ENCODE measurements at places on chromosomes 4 and X.

DNA sequence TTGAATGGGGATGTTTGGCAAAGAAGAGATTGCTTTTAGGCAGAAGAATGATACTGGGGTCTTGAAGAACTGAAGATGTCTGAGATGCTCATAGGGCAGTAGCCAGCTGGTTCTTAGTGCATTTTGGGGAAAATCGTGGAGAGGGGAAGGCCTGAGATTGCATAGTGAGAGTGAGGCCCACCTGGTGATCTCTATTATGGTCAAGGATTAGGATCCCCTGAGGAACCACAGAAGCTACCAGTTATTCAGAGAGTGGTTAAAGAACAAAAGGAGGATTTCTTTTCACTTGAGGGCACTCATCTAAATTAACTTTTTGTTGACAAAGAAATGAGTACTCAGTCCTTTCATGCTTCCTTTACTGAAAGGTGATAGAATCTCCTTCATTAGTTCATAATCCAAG is 271.3 kb upstream of the HAND2 start:
- no peak for DNase-seq

GRCh38 chr4:81905971-81906370 is 434.3 kb upstream of the RASGEF1B start:
- no peak for DNase-seq

DNA sequence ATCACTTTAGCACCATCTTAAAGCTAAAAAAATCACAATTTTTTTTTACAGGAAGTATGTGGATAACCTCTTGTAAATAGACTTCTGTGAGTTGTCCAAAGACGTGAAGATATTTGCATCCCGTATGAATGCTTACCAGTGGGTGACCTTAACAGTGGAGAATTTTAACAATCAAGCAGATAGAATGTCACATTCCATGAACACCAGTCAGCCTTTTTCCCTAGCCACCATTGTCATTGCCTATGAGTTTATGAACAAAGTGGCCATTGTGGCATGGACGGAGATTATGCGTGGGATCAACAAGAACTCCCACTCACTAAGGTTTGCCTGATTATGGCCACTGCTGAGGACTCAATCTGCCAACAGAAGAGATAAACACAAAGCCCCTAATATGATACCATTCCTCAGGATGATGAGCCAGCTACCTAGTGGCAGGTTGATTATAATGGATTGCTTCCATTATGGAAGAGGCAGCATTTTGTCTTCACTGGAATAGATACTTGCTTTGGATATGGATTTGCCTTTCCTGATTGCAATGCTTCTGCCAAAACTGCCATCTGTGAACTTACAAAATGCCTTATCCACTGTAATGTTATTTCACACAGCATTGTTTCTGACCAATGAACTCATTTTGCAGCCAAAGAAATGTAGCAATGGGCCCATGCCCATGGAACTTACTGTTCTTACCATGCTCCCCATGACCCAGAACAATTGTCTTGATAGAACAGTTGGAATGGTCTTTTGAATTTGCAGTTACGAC is 830.9 kb upstream of the NDST4 start:
- DNase-seq: no peak

- no peak for DNase-seq
Measured at GRCh38 chr4:54561940-54562339, 95.8 kb upstream of the KIT start.

GRCh38 chrX:48715072-48715471 is 18.5 kb downstream of the SUV39H1 start:
- no peak for DNase-seq

GRCh38 chrX:154654372-154654771 is 993 bp upstream of the CTAG2 start:
- DNase-seq: no peak

DNA sequence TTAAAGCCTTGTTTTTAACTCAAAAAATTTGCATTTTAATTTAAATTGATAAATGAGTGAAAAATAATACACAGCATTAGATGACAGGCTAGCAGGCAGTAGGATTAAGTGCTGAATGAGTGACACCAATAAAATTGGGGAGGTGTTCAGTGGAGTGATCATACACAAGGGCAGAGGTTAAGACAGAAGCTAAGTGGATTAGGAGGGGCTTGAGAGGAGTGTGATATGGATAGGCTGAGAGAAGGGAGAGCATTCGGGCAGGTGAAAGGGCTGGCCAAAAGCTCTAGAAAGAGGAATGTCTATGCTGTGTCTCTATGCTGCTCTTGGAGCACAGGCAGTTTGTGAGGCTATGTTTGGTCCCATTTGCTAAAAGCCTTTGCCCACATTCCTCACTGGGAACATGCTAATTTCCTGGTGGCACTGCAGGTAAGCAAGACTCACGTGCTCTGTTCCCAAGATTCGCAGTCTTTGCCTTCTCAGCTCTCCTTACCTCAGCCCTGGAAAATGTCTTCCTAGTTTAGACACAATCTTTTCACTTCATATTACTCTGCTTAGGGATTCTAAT is 52.8 kb upstream of the CCSER1 start:
- no peak for DNase-seq

DNA sequence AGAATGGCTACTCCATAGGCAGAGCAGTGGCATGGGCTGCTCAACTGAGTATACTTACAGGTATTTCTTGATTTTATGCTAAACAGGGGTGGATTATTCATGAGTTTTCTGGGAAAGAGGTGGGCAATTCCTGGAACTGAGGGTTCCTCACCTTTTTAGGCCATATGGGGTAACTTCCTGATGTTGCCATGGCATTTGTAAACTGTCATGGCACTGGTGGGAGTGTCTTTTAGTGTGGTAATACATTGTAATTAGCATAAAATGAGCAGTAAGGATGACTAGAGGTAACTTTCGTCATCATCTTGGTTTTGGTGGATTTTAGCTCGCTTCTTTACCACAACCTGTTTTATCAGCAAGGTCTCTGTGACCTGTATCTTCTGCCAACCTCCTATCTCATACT is 48.2 kb upstream of the HPSE start:
- DNase-seq: no peak

DNA sequence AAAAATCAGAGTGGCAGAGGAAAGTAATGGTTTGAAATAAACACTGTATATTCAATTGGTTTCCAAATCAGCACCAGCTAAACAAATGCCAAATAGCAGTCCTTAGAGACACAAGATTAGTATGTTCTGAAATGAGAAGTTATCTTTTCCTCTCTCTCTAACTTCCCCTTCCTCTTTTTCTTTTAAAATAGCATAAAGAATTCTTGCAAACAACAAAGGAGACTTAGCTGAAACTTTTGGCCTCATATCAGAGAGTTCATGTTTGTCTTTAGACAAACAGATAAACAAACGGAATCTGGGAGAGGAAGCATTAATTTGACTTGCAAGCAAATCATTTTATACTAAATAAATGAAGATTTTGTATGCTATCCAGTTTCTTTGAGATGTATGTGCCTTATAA is 399.0 kb downstream of the GBA3 start:
- DNase-seq: no peak

DNA sequence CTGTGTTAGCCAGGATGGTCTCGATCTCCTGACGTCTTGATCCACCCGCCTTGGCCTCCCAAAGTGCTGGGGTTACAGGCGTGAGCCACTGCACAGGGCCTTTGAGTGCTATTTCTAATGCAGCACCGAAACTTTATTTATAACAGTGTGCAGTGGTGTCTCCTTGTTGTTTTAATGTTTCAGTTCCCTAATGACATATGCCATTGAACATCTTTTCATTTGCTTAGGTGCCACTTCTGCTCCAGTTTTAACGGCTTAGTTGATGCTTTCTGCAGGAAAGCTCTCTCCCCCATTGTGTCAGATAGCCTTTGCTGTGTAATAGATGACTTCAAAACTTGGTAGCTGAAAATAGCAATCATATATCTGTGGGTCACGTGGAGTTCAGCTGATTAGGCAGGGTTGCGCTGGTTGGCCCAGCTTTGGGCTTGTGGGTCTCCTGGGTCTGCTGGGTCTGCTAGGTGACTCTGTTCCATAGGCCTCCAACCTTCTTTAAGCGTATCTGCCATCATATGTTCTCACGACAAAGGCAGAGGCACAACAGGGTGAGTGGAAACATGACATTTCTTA is 76.4 kb upstream of the SHISA3 start:
- DNase-seq: no peak

DNA sequence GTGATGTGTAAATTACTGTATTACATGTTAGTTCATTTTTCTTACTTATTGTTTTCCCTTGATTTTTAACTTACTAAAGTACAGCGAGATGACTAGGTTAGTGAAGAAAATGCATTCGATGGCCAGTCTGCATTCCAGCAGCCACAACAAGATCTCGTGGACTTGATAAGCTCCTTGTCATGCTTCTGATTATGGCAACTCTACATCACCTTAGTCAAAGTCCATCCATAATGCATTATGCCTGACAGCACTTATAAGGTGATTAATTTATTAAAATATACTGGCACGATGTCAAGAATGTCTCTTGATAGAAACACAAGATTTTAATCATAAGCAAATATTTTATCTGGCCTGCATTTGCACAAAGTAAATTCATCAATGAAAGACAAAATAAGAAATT is 109.9 kb upstream of the NAP1L5 start:
- no peak for DNase-seq

DNA sequence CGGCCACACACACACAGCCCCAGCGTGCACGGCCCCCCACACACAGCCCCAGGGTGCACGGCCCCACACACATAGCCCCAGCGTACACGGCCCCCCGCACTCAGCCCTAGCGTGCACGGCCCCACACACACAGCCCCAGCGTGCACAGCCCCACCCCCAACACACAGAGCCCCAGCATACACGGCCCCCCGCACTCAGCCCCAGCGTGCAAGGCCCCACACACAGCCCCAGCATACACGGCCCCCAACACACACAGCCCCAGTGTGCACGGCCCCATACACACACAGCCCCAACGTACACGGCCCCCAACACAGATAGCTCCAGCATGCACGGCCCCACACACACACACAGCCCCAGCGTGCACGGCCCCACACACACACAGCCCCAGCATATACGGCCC is 17.6 kb downstream of the GAK start:
- no peak for DNase-seq

DNA sequence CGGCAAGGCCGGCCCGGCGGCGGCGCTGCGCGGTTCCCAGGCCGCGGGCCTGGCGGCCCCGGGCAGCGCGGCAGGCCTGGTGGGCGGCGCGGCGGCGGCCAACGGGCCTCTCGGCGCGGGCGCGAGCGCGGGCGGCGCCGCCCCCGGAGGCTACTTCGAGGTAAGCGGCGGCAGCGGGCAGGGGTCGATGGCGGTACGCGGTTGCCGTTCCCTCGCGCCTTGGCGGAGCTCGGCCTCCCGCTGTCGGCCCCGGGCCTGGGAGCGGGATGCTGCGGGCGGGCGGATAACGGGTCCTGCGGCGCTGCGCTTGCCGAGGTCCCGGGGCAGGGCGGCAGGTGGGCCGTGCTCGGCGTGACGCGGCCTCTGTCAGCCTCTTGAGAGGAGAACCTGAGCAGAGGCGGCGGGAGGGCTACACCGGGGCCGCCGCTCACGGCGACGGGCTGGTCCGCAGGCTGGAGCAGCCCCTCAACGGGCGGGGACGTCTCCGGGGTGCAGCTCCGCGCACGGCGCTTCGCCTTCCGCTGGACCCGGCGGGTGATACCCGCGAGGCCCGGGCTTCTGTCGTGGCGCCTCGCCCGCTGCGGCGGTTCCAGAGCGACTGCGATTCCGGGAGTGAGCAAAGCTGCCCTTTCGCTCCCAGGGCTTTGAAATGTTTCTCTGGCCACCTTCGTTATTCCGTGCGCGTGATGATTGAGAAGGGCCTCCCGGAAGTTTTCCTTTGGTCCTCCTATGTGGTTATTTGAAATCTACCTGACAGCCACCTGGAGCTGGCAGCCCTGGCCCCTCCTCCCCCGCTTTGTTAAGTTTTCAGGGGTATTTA is 774 bp downstream of the FAM193A start:
- DNase-seq: no peak

- no peak for DNase-seq
Measured at GRCh38 chr4:61374447-61374891, 174.3 kb downstream of the ADGRL3 start.

DNA sequence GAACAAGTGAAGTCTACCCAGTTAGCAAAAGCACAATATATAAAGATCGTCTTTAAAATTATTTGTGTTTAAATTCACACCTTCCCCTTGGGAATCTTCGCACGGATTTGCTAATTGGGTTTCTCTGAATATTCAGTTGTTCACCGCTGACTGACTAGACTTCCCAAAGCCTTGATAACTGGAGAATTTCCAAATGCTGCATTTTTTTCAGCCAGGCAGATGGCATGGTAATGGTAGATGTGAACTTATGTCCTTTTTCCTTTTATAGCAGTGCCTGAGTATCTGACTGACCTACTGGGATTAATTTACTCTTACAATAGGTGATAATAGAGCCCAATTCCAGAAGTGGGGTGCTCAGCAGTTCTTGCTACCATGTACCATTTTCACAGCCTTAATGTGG is 548.1 kb downstream of the PACRGL start:
- DNase-seq: no peak

- DNase-seq: no peak
Measured at GRCh38 chrX:34638116-34638515, 19.0 kb downstream of the TMEM47 start.

GRCh38 chr4:125808570-125808969 is 493.8 kb downstream of the FAT4 start:
- DNase-seq: no peak

- DNase-seq: no peak
Measured at GRCh38 chrX:150475461-150475860, 93.0 kb upstream of the MTM1 start.

DNA sequence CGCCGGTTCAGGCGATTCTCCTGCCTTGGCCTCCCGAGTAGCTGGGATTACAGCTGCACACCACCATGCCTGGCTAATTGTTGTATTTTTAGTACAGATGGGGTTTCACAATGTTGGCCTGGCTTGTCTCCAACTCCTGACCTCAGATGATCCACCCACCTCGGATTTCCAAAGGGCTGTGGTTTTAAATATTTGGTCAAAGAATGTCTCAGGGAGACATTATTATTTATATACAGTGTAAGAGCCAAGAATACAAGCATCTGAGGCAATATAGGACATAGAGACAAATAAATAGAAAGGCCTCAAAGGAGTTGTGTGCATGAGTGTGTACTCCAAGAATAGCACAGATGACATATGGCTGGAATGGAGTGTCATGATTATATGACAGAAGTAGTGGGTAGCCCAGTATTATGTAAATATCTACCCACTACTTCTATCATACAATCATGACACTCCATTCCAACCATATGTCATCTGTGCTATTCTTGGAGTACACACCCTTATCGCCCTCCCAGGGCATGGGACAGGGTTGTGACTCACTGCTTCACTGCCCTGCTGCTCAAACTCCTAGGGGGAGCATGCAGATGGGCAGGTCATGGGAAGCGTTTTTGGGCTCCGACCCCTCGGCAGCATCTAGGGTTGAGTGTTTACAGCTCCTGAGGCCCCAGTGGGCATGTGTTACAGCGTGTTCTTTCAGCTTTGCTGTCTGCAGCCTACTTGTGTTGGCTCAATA is 1649.8 kb upstream of the PCDH10 start:
- DNase-seq: no peak

- no peak for DNase-seq
Measured at GRCh38 chr4:184644553-184645307, 4.5 kb downstream of the CASP3 start.

- no peak for DNase-seq
Measured at GRCh38 chrX:1249101-1249887, 19.3 kb upstream of the CSF2RA start.
